Stimulated activated CD4-positive, alpha-beta T cell treated with anti-CD3 and anti-CD28 coated beads, Interleukin-4, amount 100 ng/mL, for 48 hours (primary cell): ENCODE measurements at places on chromosomes 6 and 20.

- DNase-seq: no peak
These were observed 7.8 kb upstream of the DOK5 start for GRCh38 chr20:54467622-54468021.

DNA sequence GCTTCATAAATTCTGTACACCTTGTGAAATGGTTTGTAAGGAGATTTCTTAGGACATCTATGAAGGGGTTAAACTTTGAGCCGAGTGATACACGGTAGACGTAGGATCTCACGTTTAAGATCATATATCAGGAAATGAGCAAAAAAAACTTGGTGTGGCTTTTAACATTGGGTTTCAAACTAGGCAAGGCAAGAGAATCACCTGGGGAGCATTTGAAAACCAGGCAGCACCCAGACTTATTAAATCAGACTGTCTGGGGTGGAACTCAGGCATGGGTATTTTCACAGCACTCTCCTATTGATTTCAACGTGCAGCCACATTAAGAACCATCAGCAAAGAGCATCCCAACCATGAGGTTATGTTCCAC is 26.4 kb downstream of the LY86 start:
- no peak for DNase-seq

GRCh38 chr6:157764178-157765068 is 58.6 kb upstream of the SNX9 start:
- DNase-seq: peak; percentile 83

GRCh38 chr20:47818016-47818415 is 32.7 kb upstream of the SULF2 start:
- DNase-seq: no peak

DNA sequence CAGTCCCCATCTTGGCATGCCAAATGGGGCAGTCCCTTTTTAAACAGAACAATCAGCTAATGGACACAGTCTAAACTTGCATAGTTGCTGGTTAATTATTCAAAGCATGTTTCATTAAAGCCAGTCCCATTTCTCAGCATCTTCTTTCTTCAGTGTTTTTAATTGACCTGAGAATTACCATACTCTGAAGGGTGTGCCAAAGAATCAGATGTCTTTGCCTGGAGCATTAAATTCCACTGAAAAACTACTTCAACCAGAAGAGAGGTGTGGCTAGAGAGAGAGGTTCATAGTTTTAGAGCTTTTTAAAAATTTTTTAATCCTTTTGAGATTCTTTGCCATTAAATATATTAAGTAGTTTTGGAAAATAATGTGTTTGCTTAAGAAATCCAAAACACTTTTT is 37.9 kb downstream of the SLC24A3 start:
- DNase-seq: no peak

GRCh38 chr20:54177378-54177777 is 3.6 kb upstream of the CYP24A1 start:
- no peak for DNase-seq

- DNase-seq: no peak
These were observed 60.9 kb upstream of the TAGAP start for GRCh38 chr6:159105716-159106115.

GRCh38 chr6:34235307-34236130 is 1.2 kb upstream of the HMGA1 start:
- DNase-seq: peak; percentile 54

DNA sequence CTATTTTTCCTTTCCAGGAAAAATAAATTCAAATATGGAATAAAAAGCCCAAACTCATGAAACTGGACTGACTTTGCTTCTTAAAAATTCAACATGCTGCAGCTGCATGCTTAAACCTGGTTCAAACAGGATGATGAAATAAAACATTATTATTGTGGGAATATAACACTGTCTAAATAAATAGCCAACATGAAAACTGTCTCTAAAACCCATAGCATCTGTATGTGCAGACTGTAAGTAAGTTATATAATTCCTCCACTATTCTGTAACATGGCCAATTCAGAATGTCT is 30.4 kb upstream of the AHI1 start:
- no peak for DNase-seq

DNA sequence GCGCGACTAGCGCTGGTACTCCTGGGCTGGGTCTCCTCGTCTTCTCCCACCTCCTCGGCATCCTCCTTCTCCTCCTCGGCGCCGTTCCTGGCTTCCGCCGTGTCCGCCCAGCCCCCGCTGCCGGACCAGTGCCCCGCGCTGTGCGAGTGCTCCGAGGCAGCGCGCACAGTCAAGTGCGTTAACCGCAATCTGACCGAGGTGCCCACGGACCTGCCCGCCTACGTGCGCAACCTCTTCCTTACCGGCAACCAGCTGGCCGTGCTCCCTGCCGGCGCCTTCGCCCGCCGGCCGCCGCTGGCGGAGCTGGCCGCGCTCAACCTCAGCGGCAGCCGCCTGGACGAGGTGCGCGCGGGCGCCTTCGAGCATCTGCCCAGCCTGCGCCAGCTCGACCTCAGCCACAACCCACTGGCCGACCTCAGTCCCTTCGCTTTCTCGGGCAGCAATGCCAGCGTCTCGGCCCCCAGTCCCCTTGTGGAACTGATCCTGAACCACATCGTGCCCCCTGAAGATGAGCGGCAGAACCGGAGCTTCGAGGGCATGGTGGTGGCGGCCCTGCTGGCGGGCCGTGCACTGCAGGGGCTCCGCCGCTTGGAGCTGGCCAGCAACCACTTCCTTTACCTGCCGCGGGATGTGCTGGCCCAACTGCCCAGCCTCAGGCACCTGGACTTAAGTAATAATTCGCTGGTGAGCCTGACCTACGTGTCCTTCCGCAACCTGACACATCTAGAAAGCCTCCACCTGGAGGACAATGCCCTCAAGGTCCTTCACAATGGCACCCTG is 1.6 kb downstream of the TPBG start:
- DNase-seq: no peak

GRCh38 chr6:92568541-92568940 is 850.8 kb downstream of the EPHA7 start:
- DNase-seq: no peak

DNA sequence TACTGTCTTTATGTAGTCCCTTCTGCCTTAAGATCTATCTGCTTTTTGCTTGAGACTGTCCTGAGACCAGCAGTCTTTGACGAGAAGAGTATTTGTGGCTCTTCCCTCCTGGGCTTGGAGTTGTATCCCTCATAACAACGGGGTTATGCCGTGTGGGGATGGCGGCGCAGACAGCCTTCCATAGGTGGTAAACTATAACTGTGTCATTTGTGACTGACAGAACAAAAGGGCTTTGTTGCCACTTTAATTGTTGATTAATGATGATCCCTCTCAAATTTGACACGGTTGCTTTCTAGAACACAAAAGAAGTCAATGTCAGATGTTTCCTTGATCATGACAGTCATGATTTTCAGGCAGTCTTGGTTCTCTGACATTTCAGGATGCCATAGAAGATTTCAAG is 196.6 kb downstream of the JARID2 start:
- no peak for DNase-seq

DNA sequence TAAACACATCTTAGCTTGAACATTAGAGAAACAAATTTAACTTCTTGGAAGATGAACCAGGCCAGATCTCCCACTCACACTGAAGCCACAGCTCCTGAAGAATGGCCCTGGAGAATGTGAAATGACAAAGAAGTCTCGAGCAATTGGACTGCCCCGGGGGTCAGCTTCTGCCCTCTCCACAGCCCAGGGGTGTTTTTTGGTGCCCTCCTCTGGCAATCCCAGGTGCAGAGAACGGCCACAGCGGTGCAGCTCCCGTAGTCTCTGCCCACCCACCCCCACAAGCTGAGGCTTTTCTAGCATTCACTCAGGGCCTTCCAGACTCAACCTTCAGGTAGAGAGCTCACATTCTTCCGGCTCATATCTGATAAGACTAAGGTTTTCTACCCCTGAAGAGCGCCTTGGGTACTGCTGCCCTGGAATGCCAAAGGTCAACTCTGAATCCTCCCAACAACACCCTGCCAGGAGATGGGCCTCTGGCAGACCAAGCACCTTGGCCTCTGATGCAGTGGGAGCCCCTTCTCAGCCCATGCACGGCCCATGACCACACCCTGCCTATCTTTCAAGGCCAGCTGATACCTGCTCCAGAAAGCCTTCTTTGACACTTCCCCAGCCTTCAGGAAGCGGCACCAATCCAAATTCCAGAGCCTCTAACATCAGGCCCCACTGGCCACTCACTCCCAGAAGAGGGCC is 208.3 kb downstream of the SYNDIG1 start:
- no peak for DNase-seq

- DNase-seq: no peak
These were observed 30.4 kb upstream of the TRERF1 start for GRCh38 chr6:42482174-42482573.

DNA sequence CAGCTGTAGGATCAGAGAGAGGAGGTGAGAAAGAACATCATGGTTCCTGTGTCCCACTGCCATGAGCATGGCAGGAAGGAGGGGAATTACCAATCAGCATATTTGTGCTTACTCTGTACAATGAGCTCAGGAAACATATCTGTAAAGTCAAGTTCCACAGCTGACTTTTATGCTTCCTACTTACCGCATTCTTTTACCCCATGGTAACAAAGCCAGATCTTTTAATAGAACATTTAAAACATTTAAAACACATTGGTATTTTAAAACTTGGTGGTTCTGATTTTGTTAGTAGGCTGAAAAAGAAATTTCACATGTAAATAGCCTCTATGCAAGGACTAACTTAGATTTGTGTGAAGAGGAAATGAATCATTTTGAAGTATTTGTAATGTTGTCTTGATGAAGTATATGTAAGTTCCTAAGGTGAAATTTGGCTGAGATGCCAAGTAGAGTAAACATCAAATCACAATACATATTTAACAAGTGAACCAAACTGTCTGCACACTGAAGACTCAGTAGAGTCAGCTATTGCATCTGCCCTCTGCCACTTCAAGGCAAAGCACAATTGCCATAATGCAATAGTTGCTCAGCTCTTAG is 114.7 kb downstream of the GJA10 start:
- no peak for DNase-seq

DNA sequence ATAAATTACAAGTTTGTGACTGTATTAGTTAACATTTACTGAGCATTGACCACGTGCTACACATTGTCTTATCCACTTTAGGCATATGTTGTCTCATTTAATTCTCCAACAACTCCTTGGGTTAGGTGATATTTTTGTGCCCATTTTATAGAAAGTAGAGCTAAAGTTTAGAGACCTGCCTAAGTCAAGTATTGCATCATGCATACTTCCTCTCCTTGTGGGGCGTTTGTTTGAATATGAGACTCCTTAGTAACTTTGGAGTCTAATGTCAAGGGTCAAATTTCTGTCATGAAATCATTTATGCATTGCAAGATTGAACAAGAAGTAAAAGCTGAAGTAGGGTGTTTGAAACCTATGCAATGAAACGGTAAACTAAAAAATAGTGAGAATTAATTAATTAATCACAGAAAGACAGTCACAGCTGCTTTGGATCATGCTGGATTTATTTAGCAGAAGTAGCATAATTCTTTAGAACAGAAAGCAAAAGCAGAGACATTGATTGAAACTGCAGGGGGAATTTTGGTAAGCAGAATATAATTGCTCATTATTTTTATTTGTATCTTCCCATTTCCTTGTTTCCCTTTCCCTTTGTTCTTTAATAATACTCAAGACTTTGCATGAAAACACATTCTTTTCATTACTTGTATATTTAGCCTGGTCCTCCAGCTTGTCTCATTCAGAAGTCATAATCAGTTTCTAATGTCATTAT is 1374.4 kb upstream of the GJE1 start:
- DNase-seq: no peak

- DNase-seq: no peak
These were observed 22.9 kb upstream of the AFDN start for GRCh38 chr6:167803816-167804215.

DNA sequence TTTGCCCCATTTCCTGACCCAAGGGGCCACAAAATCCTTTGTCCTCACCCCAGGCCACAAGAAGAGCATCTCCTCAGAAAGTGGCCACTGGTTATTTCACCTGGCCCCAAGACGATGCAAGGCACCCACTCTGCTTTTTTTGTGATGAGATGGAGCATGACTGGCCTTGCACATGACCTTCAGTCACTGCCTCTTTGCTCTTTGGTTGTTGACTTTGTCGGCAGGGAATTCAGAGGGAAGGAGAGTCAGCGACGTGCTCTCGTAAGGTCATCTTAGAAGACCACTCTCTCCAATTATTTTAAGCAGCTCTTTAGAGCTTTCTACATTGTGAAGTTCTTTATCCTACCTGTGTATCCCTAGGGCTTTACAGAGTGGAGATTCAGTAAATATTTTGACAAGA is 306.7 kb downstream of the PLCB1 start:
- no peak for DNase-seq

DNA sequence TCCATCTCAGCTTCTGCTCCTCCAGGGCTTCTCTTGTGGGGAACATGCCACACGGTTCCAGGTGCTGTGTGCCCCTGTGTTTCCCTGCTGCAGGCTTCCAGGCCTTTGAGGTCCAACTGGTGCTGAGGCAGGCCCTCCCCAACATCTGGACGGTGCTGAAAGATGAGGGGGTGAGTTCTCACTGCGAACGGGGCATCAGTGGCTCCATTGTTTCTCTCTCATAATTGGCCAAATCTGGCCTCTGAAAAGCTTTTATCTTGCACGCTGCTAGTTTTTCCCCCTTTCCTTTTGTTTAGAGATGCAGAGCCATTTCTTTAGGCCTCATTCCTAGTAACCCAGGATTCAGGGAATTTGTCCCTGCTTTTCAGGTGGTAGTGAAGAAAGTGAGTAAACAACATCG is 8.6 kb downstream of the PNLDC1 start:
- no peak for DNase-seq
